ENCODE measurements at places on chromosomes 2 and 18. TPM values are rescaled to one million over a fixed set of nuclear protein-coding genes. Genes with fewer than 3 reads are reported as not detected.

GRCh38 chr2:144015036-144015435 lies 504.9 kb downstream of the ZEB2 start:
- no peak for DNase-seq

- no peak for DNase-seq
Measured at GRCh38 chr18:36627637-36628036, 201.2 kb downstream of the TPGS2 start.

DNA sequence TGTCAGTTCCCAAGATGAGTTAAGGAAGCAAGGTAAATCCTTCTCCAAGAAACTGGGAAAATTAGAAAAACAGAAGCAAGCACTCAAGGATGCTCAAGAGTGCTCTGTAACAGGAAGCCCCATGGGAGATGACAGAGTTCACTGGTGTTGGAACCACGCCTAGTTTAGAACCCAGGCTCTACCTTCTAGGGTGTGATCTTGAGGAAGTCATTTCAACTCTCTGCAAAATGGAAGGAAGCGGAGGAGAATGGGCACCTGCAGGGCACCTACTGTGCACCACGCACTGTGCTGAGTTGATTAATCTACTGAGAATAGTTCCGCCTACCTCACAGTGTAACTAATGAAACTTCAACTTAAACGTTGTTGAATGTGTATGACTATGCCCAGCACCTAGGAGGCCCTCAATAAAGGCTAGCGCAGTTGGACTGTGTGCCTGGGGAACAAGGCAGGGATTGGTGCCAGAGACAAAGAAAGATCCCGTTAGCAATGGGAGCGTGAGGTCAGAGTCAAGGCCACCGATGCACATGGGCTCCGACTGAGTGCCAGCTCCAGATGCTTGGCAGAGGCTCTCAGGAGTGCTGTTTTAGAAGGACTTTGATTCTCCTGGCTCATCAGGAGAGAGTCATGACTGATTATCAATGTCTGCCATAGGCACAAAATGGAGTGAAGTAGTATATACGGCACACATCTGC lies 93.7 kb downstream of the MAPK4 start:
- no peak for DNase-seq

DNA sequence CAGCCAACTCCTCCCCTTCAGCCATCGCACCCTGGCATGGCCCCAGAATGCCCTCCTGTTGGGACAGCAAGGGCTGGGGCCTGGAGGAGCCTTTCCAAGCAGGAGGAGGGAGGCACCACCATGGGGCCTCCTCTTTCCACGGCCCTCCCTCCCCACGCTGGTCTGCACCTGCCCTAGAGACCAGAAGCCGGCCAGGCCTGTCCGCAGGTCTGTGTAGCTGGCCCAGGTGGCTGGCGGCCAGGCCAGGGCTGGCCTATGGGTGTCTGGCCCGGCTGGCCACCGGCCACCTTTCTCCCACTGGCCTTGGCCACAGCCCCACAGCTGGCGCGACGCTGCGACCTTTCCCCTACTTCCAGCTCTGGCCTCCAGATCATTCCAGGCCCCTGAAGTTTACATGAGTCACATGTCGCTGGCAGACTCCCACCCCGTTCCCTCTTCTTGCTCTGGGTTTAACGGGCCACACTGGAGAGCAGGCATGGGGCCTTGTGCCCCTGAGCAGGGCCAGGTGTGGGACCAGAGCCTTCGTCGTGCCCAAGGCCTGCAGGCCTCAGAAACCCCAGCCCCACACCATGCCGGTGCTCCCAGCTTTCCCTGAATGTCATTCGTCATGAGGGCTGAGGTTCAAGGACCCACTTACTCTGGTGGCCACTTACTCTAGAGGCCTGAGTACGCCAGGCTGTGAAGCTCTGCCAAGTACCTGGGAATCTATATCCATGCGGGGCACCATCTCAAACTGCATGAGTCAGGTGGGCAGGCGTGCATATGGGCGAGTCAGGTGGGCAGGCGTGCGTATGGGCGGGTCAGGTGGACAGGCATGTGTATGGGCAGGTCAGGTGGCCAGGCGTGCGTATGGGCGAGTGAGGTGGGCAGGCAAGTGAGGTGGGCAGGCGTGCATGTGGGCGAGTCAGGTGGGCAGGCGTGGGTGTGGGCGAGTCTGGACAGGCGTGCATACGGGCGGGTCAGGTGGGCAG lies 33.3 kb upstream of the KLF11 start:
- DNase-seq, result no peak

DNA sequence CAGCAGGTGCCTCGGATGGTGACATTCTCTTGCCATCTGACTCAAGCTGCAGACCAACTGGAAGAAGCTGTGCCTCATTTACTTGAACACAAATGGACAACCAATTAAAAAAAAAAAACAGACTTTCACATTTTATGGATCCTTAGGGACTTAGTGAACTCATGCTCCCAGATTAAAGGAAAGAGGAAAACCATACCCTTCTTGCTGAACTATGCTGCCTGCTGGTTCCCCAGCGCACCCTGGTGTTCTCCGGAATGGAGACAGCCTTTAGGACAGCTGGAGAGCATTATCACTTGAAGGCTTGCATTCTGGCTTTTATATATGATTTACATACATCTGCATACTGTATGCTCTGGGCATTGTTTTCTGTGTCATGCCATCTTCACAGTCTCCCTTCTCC lies 370.7 kb downstream of the SLC4A3 start:
- DNase-seq, result no peak

- DNase-seq, result no peak
Measured at GRCh38 chr18:37471637-37472036, 94.0 kb downstream of the CELF4 start.

- DNase-seq, result no peak
Measured at GRCh38 chr2:104025295-104025694, 828.6 kb upstream of the POU3F3 start.

The SFTPB gene
- polyA plus RNA-seq, result not detected

The FARP2 gene
- polyA plus RNA-seq, result 34.8 TPM

DNA sequence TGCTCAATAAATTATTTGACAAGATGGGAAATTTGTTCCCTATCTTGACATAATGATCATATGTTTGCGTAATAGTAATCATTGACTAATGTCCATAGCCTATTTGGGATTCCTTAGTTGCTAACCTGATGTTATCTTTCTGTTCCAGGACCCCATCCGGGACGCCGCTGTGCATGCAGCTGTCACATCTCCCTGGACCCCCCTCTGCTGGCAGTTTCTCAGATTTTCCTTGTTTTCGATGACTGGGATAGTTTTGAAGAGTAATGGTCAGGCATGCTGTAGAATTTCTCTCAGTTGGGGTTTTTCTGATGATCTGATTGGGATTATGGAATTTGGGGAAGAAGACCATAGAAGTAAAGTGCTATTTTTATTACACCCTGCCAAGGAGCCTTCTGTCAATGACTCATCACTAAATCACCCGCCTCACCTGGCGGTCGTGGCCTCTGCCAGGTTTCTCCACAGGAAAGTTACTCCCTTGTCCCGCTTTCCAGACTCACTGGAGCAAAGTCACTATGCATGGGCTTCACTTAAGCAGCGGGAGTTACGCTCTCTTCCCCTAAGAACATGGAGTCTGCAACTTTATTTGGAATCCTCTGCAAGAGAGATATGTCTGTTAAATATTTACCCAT lies 19.9 kb upstream of the TMEM18 start:
- no peak for DNase-seq

The CEBPZOS gene
- 42.9 TPM for polyA plus RNA-seq

DNA sequence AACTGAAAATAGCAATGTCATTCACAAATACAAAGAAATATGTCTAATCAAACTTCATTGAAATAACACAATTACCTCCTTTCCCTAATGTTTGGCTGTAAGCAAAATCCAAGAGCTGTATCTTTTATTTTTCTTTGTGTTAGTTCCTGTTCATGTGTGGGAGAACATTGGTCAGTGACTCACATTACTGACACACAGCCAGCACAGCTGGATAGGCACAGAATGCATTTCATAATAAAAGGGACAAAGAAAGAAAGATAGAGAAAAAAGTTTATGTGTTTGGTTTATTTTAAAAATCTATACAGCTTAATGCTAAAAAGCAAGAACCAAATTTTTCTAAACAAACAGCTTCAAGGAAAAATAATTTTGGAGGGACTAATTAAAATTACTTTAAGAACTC lies 185.6 kb upstream of the COL3A1 start:
- no peak for DNase-seq

DNA sequence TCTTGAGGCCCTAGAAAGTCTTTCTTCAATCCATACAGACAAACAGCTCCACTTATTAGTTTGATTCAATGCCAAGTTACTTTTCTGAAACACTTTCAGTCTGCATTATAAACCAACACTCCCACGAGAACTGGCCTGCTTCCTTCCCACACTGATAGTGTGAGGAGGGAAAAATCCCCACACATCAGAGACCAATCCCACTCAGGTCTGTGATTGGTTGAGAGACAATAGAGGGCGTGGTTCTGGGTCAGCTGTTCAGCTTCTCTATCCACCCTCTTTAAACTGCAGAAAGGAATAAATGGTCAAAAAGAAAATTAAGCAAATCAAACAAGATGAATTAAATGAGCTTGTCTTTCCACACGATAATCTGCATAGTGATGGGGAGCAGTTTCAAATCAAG lies 152.5 kb downstream of the NRP2 start:
- no peak for DNase-seq

The GPR45 gene
- not detected for polyA plus RNA-seq

The BCL11A gene
- polyA plus RNA-seq, result 5.3 TPM

DNA sequence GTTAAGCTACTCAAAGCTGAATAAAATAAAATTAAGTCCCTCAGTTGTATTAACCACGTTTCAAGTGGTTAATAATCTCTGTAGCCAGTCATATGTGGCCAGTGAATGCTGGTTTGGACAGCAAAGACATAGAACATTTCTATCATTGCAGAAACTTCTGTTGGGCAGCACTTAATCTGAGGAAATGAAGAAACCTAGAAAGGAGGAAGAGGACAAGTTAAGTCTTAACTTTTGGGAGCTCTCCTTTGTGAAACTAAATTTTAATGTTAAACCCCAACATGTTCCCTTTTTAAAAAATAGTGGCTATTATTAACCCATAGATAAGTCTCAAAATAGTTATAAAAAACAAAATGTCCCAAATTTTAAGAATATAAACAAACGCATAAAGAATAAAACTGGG lies 421.3 kb downstream of the ARHGAP15 start:
- DNase-seq, result no peak

GRCh38 chr2:134295441-134295840 lies 41.6 kb downstream of the MGAT5 start:
- no peak for DNase-seq

- peak; percentile 81 for DNase-seq
Measured at GRCh38 chr18:22223254-22223964, 54.0 kb downstream of the GATA6 start.

The ANKRD62 gene
- not detected for polyA plus RNA-seq

GRCh38 chr2:96233436-96233835 lies 24.8 kb upstream of the STARD7 start:
- no peak for DNase-seq

- no peak for DNase-seq
Measured at GRCh38 chr2:178943745-178944144, 106.2 kb downstream of the CCDC141 start.

DNA sequence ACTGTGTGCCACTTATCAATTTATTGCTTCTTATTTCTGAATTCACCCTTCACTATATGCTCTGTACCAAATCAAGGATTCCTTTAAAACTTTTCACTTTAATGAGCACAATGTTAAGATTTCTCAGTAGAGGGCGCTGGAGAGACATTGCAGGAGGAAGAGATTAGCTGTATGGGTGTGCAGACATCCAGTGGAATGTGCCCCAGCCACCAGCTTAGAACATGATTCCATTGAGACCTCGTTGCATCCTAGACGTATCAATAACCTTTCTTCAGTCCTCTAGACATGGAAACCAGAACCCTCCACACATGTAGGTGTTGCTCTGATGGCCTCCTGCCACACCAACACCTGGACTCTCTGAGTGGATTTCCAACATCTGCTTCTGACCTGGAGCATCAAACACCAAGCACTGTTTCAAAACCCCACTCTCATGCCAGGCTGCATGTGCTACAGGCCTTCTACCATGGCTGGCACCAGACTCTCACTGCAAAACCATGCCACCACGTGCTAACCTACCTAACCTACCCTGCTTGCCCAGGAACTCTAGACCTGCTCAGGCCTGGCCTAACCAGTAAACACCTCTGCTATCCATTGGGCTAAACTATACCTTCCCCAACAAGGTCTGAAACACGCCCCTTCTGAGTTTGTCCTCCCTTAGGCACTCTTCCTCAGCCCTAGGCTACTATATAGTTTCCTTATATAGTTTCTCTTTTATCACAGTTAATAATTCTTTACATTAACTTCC lies 633.2 kb upstream of the PKDCC start:
- DNase-seq, result no peak

Measured in keratinocyte (primary cell).